Effector memory CD8-positive, alpha-beta T cell (primary cell): ENCODE measurements at places on chromosomes 2 and 18.

GRCh38 chr2:50125246-50125645, 906.7 kb downstream of the NRXN1 start:
- DNase-seq, result no peak

GRCh38 chr2:148796735-148797512, 78.1 kb upstream of the KIF5C start:
- DNase-seq, result no peak

DNA sequence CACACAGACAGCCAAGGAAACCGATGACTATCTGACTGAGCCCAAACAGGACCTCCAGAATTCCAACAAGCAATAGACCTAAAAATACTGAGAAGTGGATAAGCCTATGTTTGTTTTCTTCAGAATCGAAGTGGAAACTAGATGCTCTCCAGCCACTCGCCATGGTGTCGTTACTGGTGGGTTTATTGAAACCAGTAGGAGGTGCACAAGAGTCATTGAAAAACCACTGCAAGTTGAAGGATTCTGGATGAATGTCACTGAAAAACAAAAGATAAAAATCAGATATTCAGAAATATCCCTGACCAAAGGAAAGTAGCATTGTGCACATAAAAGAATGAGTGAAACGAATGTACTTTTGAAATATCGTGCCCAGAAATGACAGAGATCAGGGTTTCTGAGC, 15.3 kb downstream of the TM4SF20 start:
- DNase-seq, result no peak

DNA sequence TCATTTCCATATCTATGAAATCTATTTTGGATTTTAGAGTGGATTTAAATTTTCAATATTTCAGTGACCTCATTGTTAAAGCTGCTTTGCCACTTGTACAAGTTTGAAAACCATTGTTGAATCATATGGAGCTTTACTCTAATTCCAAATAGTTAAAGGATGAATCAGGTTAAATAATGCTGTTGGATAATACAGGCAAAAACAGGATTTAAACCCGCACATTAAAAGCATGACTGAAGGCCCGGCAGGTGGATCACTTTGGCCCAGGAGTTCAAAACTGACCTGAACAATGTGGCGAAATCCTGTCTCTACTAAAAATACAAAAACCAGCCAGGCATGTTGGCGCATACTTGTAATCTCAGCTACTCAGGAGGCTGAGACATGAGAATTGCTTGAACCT, 68.3 kb downstream of the RIF1 start:
- no peak for DNase-seq

DNA sequence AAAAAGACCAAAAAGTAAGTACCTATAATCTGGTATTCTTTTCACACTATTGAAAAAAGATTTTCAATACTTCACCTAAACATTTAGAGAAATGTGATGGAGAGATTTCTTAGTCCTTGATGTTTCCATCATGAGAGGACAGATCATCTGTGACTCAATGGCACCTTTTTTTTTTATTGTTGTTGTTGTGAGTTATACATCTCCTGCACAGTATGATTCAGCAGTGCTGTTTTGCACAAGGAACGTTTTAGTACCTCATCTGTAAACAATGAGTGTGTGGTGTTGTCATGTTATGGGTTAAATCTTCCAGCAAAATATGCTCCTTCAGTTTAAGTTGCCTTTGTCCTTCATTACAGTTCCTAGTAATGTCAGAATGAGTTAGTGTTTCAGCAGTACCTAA, 2.2 kb downstream of the KIAA1328 start:
- no peak for DNase-seq

- no peak for DNase-seq
These were observed 45.6 kb downstream of the LPIN2 start for GRCh38 chr18:2967357-2967756.

DNA sequence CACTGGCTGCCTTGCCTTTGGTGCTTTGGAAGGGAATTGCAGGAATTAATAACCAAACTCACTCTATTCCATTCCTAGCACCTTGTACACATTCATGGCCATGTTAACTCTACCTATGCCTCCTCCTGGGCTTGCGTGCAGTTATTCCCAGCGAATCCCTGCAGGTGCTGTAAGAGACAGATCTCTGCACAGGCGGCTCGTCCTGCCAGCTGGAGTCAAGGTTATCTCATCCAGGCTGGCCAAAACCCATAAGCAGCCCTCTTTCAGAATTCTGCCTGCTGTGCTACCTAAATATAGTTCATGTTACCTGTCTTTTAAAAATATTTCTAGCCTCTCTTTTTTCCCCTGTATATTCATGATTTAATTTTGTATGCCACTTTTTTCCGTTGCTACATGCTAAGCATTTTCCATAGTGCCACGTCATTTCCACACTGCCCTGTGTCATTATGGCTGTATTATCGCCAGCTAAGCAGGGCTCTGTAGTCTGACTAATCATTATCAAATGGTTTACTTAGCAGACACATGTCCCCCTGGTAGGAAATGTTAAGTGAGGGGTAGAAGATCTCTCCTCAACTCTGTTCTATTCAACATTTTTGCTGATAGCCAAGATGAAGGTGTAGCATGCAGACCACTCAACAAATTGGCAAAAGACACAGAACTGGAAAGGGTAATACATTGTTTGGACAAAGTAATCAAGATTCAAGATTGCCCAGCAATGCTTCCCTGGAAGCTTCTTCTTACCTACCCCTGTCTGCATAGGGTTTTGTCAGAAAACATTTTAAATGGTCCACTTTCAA, 79.7 kb upstream of the TAF1B start:
- no peak for DNase-seq

DNA sequence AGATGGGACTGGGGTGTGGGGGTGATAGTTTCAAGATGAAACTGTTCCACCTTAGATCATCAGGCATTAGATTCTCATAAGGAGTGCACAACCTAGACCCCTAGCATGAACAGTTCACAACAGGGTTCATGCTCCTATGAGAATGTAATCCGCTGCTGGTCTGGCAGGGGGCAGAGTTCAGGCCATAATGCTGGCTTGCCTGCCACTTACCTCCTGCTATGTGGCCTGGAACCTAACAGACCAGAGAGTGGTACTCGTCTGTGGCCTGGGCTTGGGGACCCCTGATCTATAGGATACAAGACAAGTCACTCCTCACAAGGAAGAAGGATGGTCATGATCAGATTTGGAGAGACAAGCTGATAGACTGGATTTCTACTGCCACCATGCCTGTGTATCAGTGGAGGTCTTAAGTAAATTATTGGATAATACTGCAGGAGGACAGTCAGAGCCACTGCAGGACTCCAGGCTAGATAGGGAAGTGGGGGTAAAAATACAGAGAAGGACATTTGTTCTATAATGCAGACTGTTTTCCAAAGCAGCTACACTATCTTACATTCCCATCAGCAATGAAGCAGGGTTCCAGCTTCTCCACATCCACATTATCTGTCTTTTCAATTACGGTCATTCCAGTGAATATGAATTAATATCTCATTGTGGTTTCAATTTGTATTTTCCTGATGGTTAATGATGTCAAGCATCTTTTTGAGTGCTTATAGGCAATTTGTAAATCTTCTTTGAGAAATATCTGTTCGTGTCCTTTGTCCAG, 28.8 kb upstream of the APOB start:
- DNase-seq, result no peak

DNA sequence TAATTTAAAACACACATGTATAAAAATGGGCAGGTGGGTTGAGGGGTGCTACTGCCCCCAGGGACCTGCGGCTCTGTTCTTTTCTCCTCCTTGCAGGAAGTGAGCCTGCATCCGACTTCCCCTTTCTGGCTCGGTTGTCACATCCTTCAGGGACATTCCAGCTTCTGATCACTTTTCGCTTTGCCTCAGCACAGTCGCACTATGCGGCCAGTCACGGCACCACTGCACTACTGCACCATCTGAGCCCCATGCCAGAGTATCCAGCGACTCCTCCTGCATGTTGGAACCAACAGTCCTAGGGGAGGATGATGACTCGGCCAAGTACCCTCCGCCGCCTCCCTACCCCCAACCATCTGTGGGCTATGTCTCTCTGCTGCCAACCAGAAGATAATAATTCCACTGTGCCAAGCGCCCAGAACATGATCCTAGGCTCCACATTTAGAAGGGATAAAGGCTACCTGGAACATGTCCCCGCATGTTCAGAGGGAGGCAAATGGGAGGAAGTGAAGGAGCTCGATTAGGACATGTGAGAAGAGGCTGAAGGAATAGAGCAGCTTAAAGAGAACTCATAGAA, 17.6 kb downstream of the CDC42EP3 start:
- no peak for DNase-seq

- no peak for DNase-seq
These were observed 253.5 kb upstream of the CDH20 start for GRCh38 chr18:61079714-61080113.

DNA sequence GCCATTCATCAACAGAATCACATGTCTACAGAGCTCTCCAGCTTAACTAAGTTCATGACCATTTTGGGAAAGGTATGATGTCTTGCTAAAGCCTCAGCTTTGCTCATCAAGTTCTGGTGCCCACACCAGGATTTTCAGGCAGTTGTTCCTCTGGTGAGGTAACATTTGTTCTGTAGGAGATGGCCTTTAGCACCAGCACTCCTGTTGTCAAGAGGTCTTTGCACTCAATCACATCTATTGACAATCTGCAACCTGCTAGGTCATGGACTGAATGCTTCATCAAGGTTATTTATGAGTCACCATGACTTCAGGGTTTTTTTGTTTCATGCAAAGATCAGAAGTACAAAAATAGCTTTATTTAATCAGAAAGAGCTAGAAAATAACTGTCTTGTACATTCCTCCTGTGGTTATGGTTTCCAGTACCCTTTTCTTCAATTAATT, 36.6 kb upstream of the VIT start:
- DNase-seq, result no peak

GRCh38 chr2:100658017-100658416, 95.2 kb downstream of the PDCL3 start:
- DNase-seq, result no peak

DNA sequence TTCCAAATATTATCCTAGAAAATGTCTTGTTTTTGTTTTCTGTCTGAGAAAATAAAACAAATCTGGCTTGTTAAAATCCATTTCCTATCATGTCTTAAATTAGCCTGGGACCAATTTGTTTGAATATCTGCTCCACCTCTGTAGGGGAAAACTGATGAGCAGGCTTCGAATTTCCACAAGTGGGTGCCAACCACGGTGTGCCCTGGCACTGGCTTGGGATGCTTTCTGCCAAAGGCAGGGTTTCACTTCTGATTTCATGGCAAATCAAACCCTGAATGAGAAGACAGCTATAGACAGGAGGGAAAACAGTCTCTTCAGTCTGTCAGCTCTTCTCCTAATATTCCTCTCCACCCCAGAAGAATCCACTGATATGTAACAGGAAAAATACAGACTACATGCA, 33.7 kb upstream of the STAT4 start:
- no peak for DNase-seq

DNA sequence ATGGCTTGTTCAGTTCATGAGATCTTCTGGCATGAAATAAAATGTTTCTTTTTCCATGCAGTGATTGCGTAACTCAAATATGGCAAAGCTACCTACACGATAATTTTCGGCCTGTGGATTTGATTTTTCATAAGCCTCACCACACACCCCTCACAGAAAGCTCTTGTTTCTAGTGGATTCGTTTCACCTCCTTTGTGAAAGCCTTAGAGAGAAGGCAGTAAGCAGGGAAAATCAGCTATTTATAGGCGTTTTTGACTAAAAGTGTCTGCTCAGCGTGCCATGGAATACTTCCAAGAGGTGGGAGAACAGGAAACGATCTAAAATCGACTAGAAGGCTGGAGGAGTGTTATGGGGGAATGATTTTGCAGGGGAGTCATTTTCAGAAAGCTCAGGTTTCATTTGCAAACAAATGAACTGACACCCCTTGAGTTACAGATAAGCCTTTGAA, 417.9 kb downstream of the TGIF1 start:
- DNase-seq, result no peak
